CD4-positive, alpha-beta memory T cell (primary cell): ENCODE measurements at places on chromosomes 6 and 20.

DNA sequence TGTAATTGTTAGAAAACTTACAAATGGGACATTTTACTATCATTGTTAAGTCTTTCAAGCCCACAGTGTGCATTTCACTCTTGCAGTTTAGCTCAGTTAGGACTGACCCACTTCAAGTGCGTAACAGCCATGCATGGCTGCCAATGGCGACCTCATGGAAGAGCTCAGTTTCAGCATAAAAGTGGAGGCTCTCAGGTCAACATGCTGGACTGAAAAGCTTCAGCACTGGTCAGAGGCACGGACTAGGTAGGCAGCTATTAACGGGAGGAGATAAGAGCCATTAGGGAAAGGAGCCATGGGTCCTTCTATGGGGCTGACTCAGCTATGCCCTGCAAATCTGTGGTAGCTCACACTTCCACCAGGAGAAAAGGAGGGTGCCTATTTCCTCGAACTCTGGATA, 101.8 kb downstream of the TTLL2 start:
- DNase-seq, result no peak

- peak; percentile 22 for DNase-seq
These were observed 6.1 kb downstream of the UBD start for GRCh38 chr6:29553268-29554057.

DNA sequence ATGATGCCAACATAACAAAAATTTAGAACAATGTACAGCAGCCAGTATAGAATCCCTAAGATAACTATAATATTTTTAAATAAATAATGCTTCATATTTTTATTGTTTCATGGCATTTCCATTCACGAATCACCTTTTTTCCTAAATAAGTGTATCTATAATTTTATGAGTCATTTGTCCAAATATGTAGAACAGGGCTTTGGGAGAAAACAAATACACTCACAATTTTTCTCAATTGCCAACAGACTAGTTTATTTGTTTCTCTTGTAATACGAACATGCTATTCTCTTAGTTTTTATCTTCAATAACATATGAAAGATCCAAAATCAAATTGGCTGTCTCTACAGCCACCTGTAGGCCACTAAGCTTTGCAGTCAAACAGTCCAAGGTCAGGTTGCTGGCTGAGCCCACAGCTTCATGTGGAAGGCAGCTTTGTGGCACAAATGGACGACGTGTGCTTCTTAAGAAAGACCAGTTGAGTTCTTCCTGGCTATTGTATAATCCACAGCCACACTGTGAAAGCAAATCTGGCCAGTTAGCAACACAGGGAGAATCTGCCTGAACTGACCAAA, 29.0 kb downstream of the MKKS start:
- DNase-seq, result no peak

DNA sequence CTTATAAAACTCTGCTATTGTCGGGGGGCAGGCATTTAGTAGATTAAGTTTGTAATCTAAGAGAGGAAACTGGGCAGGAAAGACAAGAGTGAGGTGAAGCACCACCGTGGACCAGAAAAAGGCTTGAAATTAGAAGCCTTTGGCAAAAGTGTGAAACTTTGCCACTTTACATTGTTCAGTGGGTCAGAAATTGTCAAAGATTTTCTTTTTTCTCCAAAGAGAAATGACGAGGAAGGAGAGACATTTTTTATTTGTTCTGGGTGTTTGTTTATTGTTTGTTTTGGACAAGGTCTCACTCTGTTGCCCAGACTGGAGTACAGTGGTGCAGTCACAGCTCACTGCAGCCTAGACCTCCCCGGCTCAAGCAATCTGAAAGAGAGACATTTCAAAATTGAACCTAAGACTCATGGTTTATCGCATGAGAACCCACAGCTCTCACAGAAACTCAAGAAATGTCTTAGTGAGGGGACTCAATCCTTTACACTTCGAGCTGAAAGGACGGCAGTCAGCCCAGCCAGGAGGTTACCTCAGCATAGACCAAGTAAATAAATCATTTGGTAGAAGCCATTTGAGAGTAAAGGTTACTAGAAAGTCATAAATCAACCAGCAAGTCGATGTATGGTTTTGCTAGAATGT, 262.8 kb upstream of the TAB2 start:
- DNase-seq, result no peak

DNA sequence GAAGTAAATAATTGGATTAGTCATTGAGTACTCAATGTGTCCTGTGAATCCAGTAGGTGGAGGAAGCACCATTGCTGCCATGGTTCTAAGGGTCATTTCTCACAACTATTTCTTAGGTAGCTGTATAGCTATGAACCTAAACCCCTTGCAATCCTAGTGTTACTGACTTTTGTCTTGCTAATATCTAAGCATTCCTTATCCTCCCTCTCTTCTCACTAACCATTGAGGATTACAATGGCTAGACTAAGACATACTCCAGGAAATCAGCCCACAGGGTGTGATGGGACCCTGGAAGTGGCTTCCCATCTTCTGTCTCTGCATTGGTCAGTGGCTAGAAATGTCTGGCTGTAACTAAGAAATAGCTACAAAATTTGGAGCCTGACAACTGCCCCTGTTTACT, 27.3 kb upstream of the FOXA2 start:
- no peak for DNase-seq

GRCh38 chr6:161376367-161376766, 102.5 kb upstream of the AGPAT4 start:
- no peak for DNase-seq

GRCh38 chr20:42267793-42268384, 649.7 kb upstream of the CHD6 start:
- DNase-seq, result no peak

DNA sequence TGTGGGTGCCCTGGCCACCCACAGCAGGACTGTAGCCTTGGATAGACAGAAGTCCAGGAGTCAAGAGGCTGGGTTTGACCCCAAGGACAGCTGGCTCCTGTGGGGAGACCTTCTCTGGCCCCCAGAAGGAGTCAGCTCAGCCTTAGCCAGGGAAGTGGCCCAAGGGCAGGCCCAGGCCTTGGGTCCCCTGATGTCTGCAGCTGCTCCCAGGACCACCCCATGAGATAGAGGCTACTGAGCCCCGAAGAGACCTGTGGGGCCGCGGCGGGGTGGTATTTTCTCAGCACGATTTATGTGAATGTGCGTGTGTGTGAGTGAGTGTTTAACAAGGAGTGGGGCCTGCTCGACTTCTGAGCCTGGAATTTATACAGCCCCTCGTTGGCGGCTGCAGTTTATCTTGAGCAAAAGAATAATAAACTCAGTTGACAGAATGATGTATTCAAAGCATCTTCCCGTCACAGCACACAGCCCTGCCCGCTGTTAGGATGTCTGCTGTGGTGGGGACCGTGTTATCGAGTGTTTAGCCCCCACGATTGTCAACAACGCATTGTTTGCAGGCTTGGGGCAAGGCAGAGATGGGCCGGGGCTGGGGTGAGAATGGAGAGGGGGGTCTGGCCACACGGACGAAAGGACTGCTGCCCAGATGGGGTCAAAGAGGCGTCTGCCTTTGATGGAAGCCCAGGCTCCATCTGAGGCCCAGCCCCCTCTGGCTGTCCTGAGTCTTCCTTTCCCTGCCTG, 163.3 kb downstream of the VEGFA start:
- DNase-seq, result no peak

DNA sequence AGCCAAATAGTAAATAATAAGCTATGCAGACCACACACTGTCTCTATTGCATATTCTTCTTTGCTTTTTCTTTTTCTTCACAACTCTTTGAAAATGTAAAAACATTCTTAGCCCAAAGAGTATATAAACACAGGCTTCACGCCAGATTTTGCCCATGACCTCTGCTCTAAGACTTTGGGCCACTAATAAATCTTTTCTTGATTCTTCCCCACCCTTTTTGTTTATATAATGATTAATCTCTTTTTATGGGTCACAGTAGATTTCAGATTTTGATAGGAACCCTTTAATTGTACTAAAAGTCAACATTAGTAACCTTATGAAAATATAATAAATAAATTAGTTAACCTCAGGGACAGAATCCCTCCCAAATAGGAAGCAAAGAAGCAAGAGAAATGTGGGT, 15.8 kb upstream of the ENPP5 start:
- no peak for DNase-seq

DNA sequence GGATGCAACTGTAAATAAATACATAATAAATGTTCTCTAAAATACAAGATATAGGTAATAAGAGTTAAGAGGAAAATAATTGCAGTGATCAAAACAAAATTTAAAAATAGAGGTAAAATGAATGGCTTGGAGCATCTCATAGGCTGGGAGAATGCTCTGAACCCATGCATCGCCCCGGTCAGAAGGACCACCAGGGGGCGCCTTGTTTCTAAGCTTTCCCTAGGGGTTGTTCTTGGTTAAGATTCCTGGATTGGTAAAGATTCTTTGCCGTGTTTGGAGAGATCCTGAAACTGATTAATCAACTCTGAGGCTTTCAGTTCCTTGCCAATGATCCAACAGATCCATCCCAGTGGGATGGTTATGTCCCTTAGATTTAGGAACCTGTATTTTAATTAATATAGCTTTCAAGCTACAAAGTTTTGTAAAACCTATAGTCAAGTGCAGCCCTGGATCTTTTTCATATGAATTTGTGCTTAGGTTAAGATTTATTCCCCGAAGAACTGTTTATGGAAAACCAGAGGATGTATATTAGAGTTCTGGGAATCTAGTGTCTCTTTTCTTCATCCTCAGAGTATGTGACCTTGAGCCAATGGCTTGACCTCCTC, 45.3 kb upstream of the PRELID3B start:
- peak; percentile 75 for DNase-seq

DNA sequence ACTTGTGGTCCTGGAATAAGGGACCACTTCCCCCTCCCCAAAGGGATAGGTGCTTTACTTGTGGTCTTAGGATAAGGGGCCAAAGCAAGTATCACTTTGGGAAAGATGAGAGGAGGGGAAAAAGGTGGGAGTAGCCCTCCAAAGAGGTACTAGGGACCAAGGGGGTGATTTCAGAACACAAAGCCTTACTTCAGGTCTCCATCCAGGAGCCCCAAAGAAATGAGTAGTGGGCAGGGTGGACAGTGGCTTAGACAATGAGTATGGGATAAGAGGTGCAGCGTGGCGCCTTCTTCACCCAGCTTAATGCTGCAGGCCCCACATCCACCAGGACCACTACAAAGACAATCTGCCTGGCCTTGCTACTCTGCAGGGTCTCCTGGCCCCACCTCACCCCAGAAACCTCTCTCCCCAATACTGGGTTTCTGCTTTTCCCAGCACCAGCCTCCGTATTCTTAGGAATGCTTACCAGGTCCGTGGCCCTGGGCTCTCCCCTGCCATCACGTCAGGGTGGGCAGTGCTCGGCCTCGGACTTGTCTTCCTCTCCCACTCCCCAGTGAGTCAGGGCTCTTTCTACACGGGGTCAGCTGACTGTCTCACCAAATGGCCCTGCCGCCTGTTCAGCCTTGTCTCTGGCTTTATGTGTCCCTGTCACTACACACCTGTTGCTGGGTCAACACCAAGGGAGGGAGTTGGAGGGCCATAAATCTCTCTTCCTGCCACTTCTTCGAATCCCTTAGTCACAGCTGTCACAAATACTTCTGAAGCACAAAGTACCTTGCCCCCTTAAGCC, 3.1 kb downstream of the NNAT start:
- DNase-seq, result no peak

- no peak for DNase-seq
These were observed 67.2 kb upstream of the NNAT start for GRCh38 chr20:37453836-37454235.

GRCh38 chr6:37579444-37580067, 79.9 kb upstream of the CCDC167 start:
- no peak for DNase-seq

DNA sequence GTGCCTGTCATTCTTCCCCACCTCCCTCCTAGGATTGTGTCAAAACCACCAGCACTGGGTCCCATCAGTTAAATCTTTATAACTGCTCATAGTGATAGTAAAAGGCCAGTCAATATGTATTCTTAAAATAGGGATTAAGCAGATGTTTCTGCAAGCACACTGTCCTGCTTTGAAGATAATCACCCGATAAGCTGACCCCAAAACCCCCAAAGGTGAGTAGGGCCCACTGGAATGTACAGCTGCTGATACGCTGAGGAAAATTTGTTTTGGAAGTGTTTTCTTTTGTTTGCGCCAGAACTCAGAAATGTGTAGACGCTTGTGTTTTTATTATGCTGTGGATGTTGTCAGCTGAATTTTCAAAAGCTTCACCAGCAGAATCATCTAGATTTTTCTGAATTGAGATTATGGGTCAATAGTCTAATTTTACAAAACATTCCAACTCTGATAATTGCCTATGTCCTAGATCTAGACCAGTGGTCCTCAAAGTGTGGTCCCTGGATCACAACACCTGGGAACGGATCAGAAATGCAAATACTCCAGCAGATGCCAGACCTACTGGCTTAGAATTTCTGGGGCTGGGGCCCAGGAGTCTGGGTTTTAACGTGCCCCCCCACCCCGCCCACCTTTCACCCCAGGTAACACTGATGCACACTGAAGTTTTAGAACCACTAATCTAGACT, 11.4 kb downstream of the BFSP1 start:
- no peak for DNase-seq

GRCh38 chr6:149389509-149390297, 10.4 kb upstream of the SUMO4 start:
- no peak for DNase-seq

GRCh38 chr6:117327149-117328004, 62.0 kb downstream of the VGLL2 start:
- DNase-seq, result no peak

DNA sequence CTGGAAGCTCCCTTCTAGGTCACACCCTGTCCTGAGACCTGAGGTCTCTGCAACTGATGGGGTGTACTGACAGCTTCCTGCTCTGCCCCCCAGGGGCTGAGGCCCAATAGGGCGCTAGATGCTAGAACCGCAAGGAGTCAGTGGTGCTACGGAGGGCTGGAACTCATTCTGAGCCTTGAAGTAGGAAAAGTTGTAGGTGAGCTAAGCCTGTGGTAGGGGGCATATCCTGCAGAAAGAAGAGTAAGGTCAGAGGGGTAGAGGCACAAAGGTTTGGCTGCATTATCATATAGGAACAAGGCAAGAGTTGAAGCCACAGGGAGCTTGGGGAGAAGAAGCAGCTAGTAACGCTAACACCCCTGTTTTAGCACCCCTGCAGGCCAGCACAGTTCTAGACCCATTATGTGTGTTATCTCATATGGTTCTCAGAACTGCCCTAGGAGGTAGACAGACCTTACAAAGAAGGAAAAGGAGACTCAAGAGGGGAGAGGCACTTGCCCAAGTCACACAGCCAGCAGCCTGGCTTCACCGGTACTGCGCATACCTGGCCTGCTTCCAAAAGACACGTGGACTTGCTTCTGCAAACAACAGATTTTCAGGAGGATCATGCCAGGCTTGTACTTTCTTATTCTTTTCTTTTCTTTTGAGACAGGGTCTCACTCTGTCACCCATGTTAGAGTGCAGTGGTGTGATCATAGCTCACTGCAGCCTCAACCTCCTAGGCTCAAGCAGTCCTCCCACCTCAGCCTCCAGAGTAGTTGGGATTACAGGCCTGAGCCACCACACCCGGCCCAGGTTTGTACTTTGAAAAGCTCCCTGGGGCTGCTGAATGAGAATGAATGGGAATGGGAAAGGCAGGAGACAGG, 156.1 kb downstream of the MRPL14 start:
- DNase-seq, result no peak

- DNase-seq, result no peak
These were observed 240.0 kb downstream of the FOXC1 start for GRCh38 chr6:1849691-1850090.
